Urinary bladder (tissue), 4 donors: ENCODE measurements at places on chromosomes 5 and 9. TPM values are rescaled to one million over a fixed set of nuclear protein-coding genes. Genes with fewer than 3 reads are reported as not detected.

GRCh38 chr5:132812123-132812765 lies 858 bp upstream of the SOWAHA start:
- DNase-seq = no peak

DNA sequence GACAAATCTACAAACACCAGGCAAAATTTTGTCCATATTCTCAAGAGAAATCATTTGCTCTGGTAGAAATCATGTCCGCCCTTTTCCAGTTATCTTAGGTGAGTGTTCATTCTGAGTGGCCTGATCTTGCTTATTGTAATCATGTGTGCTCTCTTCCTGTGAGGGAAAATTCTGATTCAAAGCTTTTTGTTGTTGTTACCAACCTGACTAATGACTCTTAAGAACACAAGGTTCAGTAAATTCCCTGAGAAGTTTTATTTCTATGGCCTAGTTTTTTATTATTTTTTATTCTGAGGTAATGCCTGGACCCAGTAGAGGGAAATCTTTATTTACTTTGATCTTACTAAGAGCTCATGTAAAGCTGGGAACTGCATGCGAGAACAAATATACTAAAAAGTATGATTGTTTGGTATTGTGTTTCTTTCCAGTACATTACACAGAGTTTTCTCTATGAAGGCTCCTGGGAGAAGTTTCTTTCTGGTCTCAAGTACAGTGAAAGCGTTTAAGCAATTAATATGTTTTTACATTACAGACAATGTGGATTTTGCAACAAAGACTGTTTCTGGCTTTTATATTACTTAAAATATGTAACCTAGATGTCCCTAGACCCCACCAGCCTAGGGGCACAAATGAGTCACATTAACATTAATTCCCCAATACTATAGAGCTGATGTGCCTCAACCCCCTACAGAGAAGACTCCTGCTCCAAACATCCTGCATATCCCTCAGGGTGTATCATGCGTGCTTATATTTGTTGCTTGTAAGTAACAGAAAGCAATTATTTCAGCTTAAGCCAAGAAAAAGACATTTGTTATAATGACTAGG lies 138.1 kb downstream of the TMEM167A start:
- DNase-seq = no peak

The PLK2 gene
- total RNA-seq = 212 TPM

The GDF9 gene
- 0.26 TPM for total RNA-seq

The STOML2 gene
- 52.3 TPM for total RNA-seq
